HepG2 (cell line): ENCODE measurements at places on chromosomes 1 and 21.

GRCh38 chr1:27103498-27103897, 51.4 kb downstream of the SLC9A1 start:
- DNase-seq = no peak

GRCh38 chr1:167924543-167925231, 10.8 kb upstream of the ADCY10 start:
- no peak for DNase-seq

DNA sequence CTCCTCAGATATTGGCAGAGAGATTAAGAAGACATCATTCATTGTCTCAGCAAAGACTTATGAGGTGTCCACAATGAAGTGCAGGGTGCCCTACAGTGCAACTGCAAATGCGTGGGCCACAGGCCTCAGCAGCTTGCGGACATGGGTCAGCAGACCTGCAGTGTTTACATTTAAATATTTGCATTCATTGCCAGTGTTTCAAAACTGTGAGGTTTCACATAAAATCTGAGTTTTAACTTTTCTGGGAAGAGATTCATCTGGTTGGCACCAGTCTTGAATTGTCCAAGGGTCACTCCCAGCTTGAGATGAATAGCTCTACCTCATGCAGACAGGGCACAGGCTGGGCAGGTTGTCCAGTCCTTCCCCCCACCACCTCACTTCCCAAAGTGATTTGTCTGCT, 286.8 kb upstream of the DUSP10 start:
- no peak for DNase-seq

DNA sequence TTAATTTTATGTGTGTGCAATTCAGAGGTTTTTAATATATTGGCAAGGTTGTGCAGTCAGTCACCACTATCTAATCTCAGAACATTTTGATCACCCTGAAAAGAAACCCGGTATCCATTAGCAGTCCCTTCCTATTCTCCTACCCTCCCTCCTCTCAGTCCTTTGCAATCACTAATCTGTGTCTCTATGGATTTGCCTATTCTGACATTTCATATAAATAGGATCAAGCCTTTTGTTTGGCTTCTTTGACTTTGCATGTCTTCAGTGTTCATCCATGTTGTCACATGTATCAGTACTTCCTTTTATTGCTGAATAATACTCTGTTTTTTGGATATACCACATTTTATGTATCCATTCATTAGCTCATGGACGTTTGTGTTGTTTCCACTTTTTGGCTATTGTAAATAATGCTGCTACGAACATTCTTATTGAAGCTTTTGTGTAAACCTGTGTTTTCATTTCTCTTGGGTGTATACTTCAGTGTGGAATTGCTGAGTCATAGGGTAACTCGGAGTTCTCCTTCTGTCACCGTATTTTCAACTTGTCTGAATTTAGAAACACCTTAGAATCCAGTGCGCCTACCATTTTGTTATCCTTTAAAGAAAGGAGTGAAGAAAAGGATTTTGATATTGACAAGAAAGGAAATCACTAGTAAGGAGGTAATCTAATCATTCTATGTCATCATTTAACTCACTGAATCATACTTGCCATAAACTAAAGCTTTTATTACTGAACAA, 3.4 kb downstream of the CEP85 start:
- no peak for DNase-seq

- DNase-seq = no peak
These were observed 101.6 kb downstream of the TLR5 start for GRCh38 chr1:223041481-223041880.

- no peak for DNase-seq
These were observed 391 bp upstream of the KIAA1614 start for GRCh38 chr1:180912211-180912800.
